ENCODE measurements at places on chromosomes 7 and 10.

GRCh38 chr10:83023662-83024061 lies 1115.6 kb upstream of the GHITM start:
- H3K4me1 ChIP-seq = no peaks in the 10 kb centered on the region
- no peaks in the 10 kb centered on the region for H3K36me3 ChIP-seq
- H3K4me3 ChIP-seq = no peak overlapping the region
- DNase-seq = no peak
- H3K27me3 ChIP-seq = no peaks in the 10 kb centered on the region

DNA sequence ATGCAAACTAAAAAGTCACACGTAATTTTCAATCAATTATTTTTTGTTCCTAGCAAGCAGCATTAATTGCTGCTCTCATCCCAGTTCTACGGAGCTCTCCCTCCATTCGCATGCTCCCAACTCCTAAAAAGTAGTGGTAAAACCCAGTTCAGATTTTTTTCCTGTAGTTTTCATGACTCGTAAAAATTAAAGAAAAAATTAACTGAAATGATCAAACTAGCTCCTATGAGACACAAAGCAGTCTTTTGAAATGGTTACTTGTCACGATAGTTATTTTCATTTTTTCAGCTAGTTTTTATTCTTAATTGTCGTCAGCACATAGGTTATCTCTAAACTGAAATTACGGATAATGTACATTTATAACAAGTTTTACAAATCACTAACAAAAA lies 1.8 kb downstream of the HNRNPA2B1 start:
- no peaks in the 10 kb centered on the region for H3K27me3 ChIP-seq
- no peak for DNase-seq
- peaks cover 13% of the 10 kb centered on the region for H3K4me1 ChIP-seq
- H3K4me3 ChIP-seq = peak overlapping the region; percentile 98

DNA sequence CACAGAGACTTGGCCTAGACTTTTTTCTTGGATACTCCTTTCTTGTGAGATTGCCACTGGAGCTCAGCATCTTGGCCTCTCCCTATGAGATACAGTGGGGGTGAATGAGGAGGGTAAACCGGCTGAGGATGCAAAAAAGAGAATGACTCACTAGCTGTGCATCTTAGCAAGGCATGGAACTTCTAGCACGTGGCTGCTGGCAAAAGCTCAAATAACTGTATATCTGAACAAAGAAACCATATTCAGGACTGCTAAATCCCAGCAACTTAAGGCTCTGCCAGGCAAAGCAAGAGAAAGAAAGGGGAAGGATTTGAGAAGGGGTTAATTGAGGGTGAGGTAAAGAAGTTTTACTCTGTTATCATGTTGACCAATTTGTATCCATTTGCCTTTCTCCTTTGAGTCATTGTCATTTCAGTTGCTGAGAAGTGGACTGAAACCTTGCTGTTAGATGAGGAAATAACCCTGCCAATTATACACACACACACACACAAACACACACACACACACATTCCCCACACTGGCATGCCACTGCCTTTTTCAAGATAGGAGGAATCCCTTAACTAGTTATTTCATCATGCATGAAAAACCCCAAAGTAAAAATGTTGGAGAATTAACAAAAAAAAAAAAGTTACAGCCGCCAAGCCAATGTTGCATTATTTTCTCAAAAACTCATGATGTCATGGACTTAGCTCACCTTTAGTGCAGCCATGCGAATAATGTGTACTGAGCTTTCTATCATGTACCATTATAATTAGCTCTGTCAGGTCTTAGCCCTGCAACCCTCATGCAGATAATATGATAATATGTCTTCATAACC lies 997.3 kb downstream of the LRMDA start:
- no peaks in the 10 kb centered on the region for H3K36me3 ChIP-seq
- DNase-seq = no peak
- no peaks in the 10 kb centered on the region for H3K27me3 ChIP-seq
- no peaks in the 10 kb centered on the region for H3K4me1 ChIP-seq

GRCh38 chr10:23001901-23002516 lies 74.2 kb downstream of the ARMC3 start:
- H3K4me3 ChIP-seq = no peak overlapping the region
- no peak overlapping the region for H3K27ac ChIP-seq
- no peak for DNase-seq
- H3K4me1 ChIP-seq = no peaks in the 10 kb centered on the region
- H3K27me3 ChIP-seq = no peaks in the 10 kb centered on the region
- no peaks in the 10 kb centered on the region for H3K36me3 ChIP-seq

- no peaks in the 10 kb centered on the region for H3K27me3 ChIP-seq
- no peak overlapping the region for H3K4me3 ChIP-seq
- no peak overlapping the region for H3K27ac ChIP-seq
- no peaks in the 10 kb centered on the region for H3K4me1 ChIP-seq
- H3K36me3 ChIP-seq = no peaks in the 10 kb centered on the region
Measured at GRCh38 chr7:107725138-107725740, 18.7 kb upstream of the CBLL1 start.

All from GM12878 (cell line).